ENCODE measurements at places on chromosomes 1 and 21.

DNA sequence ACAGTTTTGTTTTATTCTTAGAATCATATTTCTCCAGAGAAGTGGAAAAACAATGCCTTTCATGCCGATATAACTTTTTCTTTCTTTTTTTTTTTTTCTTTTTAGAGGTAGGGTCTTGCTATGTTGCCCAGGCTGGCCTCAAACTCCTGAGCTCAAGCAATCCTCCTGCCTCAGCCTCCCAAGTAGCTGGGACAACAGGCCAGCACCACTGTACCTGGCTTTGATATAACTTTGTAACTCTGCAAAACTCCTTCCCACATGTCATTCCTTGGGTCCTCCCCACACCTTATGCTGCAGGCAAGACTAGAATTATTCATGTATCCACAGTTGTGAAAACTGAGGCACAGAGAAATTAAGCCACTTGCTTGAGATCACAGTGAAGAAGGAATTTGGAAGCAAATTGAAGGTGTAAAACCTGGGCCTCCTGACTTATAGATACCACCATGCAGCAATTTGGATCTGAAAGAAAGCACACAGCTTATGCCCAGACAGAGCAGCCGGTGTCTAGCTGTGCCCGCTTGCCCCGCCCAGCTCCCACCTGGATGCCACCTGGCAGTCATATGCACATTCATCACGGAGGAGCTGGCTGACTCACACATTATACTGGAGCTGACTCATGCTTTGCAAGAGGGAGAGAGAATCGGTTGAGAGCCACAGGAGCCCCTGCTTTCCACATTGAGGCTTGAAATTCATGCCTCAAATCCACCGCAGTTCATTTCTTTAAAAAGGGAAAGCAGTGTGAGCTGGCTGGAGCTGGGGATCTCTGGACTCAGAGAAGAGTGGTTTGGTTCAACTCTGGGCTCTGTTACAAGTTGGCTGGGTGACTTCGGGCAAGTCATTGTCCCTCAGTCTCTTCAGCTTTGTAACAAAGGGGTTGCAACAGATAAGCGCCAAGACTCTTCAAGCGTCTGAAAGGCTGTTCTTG, 8.3 kb upstream of the SLC2A1 start:
- DNase-seq: no peak

GRCh38 chr21:39430457-39430856, 15.1 kb downstream of the LCA5L start:
- no peak for DNase-seq

DNA sequence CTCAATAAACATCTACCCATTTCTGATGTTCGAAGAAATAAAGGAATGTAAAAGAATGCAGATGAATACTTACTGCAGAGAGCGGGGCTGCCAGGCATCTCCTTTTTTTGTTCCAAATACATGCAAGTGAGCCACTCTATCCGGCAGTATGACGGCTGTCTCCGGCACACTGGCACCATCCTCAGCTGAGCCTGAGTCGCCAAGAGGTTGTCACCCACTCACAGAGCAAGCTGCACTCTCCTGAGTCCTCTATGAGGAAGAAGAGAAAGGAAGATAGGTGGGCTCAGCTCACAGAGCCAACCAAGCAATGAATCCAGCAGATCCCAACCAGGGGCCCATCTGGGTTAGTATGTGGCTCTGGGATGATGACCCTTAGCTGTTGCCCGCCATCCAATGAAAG, 65.3 kb downstream of the CD46 start:
- no peak for DNase-seq

DNA sequence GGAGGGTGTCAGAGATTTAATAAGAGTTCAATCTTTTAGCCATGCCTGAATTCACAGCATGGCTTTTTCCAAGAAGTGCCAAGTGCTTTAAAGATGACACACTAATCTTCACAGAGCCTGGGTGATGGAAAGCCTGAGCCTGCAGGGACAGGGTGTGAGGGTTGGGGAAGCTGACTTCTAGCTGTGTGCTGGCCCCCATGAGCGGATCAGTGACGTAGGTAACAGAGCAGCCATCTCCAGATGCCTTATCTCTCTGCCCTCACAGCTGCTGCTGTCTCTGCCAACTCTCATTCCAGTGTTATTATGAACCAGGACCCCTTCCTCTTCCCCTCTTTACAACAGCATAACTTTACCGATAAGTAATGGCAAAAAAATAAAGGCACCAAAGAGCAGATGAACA, 30.6 kb downstream of the FAM78B start:
- no peak for DNase-seq

DNA sequence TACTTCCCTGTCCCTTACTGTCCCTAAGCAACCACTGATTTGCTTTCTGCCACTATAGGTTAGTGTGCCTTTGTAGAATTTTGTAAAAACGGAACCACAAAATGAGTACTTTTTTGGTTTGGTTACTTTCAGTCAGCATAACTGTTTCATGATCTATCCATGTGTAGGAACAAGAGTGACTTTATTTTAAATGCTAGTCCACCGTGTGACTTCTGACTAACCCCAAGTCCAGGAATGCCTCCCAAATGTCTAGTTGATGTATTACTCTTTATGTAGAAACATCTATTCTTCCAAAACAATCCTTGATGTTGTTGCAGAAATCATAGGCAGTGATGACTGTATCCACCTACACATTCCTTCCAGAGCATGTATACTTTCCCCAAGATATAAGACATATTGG, 21.3 kb downstream of the ATPAF1 start:
- DNase-seq: no peak

DNA sequence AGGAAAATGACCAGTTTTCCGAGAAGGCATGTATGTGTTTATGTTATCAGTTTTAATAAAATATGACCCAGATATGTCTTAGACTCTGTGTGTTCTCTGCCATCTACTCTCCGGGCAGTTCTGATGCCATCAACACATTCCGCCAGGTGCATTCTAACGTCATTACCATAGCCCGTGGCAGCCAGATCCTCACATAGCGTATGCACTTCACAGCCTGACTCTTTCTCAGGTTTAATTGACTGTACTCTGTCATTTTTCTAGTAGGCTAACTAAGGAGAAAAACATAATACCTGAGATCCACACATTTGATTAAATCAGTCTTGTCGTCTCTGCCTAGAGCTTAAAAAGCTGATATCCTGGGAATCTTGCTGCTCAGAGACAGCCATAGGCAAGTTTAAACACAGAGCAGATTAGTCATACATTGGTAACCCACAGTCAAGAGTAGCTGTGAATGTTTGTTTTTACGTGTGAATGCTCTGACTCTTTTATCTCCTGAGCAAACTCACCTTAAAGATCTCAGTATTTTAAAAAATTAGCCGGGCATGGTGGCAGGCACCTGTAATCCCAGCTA, 175.9 kb downstream of the GREM2 start:
- no peak for DNase-seq

DNA sequence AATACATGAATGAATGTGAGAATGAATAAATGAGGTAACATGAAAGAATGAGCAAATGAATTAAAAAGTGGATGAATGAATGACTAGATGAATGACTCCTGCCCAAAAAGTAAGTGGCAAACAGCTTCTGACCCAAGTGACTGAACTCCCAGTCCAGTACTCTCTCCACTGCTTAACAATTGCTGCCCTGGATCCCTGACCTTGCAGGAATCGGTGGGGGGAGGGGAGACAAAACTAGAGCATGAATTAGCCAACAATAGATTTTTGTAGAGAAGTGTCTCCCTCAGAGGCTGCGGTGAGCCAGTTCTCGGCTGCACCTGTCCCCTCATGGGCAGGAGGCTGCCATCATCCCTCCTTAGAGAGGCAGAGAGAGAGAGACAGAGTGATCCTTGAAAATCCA, 5.9 kb upstream of the GRIK3 start:
- DNase-seq: no peak

GRCh38 chr1:182299728-182300616, 91.6 kb downstream of the GLUL start:
- DNase-seq: no peak

DNA sequence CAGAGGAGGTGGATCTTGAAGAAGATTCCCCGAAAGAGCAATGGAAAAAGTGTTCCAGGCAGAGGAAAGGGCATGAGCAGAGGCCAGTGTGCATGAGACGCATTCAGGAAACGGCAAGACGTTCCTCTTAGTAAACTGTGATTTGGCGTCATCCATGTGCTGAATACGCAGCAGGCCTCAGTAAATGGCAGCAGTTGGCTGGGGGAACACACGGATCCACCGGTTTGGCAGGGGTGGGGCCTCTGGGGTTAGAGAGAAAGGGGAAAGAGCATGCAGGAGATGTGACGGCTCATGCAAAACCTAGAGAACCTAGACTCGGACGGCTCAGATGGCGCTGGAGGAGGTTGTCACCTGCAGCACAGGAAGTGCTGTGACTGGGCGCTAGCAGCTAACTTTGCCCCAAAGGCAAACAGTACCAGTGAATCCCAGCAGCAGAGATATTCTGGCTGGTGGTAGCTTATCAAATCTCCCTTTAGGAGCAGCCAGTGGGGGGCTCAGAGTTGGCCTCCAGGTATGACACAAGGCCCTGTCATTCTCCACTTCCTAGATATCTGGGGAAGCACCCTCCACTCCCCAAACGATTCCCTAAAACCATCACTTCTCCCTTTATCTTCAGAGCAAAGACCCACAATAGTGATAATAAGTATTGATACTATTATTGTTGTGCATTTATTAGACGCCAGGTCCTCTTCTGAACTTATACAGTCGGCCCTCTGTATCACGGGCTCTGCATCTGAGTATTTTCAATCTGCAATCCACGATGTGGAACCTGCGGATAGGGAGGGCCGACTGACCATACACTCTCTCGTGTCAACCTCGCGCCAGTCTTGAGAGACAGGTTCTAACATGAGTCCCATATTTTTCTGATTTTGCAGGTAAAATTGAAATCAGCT, 7.6 kb downstream of the LAPTM5 start:
- no peak for DNase-seq

GRCh38 chr1:191839891-191840290, 318.4 kb upstream of the RGS18 start:
- DNase-seq: no peak
